ENCODE measurements at places on chromosomes 7 and 10. TPM values are rescaled to one million over a fixed set of nuclear protein-coding genes. Genes with fewer than 3 reads are reported as not detected.

GRCh38 chr7:1362301-1362700, 97.0 kb downstream of the MICALL2 start:
- DNase-seq, result peak; percentile 67

- DNase-seq, result no peak
These were observed 36.7 kb upstream of the BTBD16 start for GRCh38 chr10:122234416-122234815.

- DNase-seq, result no peak
These were observed 202.0 kb upstream of the SEMA3C start for GRCh38 chr7:81120803-81121202.

The SPAG6 gene
- polyA plus RNA-seq, result 8.9 TPM

- no peak for DNase-seq
These were observed 194.8 kb upstream of the PTN start for GRCh38 chr7:137538361-137538762.

The ANKRD22 gene
- polyA plus RNA-seq, result 1.1 TPM

DNA sequence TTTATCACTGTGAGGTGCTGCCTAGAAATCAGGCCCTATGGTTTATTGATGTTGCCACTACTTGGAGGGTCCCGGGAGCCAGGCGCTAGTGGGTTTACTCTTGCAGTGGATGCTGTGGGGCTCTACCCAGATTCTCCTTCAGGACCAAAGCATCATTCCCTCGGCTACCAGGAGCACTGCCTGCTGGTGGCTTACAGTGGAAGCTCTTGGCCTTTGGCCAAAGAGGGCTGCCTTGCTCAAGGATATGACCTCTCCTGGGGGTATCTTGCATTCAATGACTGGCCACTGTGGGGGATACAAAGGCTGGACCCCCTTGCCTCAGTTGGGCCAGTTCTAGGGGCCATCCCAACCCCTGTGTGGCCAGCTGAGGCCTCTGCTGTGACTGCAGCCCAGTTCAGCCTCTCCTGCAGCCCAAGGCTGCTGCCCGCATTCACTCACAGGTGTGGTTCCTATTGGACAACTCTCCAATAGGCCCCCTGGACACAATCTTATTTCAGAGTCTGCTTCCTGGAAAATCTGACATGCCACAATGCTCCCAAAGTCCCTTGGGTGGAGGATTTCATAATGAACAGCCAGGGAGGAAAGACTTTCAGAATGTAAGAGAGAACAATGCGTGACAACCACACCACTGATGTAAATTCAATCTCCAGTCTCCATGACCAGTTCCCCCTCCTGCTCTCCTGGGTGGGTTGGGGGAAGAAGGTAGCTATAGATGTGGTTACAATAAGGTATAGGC, 196.3 kb downstream of the SNX10 start:
- no peak for DNase-seq

GRCh38 chr10:50575477-50576244, 48.1 kb downstream of the SGMS1 start:
- DNase-seq, result no peak

DNA sequence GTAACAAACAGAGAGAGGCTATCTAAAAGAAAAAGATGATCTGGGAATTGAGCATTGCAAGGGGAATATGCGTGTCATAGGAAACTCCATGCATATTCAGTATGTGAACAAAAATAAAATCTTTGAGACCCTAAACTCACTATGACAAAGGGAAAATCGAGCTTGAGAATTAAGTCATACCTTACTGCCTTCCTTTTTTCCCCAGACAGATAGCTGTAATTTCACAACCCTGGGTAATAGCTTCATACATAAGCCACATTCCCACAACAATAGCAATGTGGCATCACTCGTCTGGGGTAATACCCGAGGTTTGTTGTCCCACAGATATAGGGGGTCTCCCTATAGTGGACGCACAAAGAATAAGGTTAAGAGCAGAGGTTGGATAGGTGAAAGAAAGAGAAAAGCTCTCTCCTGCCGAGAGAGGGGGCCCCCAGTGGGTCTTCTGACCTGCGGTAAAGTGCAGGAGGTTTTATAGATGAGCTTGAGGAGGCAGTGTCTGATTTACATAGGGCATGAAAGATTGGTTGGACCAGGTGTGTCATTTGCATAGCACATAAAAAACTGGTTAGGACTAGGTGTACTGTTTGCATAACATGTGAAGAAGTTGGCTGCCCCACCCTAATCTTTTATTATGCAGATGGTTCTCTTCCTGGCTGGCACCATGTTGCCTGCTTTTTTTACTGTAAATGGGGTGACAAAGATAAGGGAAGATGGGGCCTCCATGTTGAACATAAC, 11.6 kb downstream of the CYP3A43 start:
- no peak for DNase-seq

DNA sequence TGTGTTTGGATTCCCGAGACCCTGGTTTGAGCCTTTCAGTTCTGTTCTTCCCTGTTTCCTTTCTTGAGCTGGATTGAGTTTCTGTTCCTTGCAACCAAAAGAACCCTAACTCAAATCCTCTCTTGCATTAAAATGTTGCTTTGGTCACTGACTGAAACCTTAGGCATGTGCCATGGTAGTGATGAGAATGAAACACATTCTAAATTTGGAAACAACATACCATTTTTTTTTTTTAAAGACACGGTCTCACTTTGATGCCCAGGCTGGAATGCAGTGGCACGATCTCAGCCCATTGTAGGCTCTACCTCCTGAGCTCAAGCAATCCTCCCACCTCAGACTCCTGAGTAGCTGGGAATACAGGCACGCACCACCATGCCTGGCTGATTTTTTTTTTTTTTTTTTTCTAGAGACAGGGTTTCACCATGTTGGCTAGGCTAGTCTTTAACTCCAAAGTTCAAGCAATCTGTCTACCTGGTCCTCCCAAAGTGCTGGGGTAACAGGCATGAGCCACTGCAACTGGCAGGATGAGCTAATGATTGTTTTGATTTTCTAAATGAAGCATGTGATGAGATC, 8.4 kb downstream of the THAP5 start:
- DNase-seq, result no peak

DNA sequence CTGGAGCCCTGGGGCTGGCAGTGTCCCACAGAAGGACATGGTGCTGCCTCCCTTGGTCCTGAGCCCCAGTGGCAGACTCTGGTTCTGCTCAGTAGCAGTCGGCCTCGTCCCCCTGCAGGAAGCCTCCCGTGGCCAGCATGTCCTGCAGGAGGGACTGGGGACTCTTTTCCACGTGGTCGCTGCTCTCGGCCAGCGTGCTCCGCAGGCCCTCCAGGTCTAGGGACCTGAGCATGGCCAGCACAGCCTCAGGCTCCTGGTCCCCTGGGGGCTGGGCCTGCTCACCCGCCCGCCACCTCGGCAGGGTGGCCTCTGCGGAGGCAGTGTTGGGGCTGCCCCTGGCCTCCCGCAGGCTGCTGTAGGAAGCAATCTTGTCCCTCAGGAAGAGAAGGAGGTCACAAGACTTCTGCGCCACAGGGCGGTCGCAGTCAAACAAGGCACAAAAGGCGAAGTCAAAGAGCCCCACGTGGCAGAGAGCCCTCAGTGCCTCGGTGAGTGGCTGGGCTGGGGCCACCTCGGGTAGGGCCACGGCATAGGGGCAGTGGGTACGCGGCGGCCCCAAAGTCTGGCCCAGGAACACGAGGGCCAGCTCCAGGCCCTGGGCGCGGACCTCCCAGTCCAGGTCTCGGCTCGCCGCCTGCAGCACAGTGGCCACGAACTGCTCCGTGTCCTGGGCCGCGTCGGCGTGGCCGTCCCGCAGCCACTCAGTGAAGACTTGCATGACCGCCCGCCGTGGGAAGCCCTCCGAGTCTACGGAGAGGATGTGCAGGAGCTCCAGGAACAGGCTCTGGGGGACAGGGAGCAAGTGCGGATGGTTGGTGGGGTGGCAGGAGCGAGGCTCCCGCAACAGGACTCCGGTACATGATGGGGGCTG, 17.1 kb downstream of the BRAT1 start:
- no peak for DNase-seq

- no peak for DNase-seq
These were observed 97.7 kb downstream of the ALOX5 start for GRCh38 chr10:45471531-45472310.

GRCh38 chr10:1043532-1043995, 5.4 kb downstream of the IDI1 start:
- no peak for DNase-seq

The CYP26C1 gene
- not detected for polyA plus RNA-seq

DNA sequence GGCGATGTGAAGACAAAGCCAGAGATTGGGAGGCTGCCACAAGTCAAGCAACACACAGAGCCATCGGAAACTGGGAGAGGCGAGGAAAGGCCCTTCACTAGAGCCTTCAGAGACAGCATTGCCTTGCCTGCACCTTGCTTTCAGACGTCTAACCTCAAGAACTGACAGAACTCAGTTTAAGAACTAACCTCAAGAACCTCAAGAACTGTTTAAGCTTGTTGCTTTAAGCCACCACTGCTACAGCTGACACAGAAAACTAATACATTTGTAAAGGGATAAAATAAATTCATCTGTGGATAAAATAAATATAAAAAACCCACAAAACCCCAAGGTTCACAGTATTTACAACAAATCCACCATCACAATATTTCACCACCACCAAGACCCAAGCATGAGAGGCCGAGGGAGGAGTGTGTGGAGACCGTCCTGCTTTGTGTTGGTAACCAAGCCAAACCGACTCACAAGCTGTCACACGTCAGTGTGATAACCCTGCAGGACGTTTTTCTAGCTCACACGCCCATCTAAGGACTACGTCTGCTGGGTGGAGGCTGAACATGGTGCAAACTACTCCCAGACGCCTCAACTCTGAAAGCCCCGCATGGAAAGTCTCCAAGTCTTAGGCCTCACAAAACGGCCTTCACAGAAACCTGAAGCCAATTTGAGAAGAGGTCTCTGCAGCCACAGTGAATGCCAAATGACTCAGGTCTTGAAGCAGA, 116.8 kb downstream of the ABLIM1 start:
- no peak for DNase-seq

The KIF11 gene
- polyA plus RNA-seq, result 30.6 TPM

DNA sequence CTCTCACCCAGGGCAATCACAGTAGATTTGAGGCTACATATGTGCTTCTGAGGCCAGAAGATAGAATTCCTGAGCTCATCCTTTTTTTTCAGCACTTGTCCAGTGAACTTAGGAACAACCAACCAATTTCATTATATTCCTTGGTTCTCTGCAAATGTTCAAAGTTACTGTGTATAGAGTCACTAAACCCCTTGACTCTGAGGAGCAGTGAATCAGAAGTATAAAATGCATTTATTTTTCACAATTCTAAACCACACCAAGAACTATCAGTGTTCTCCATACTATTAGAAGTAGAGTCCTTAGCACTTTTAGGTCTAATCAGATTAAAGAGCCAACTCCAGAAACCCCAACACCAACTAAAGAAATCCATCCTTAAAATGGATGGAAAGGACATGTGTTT, 19.6 kb upstream of the PAPSS2 start:
- no peak for DNase-seq

DNA sequence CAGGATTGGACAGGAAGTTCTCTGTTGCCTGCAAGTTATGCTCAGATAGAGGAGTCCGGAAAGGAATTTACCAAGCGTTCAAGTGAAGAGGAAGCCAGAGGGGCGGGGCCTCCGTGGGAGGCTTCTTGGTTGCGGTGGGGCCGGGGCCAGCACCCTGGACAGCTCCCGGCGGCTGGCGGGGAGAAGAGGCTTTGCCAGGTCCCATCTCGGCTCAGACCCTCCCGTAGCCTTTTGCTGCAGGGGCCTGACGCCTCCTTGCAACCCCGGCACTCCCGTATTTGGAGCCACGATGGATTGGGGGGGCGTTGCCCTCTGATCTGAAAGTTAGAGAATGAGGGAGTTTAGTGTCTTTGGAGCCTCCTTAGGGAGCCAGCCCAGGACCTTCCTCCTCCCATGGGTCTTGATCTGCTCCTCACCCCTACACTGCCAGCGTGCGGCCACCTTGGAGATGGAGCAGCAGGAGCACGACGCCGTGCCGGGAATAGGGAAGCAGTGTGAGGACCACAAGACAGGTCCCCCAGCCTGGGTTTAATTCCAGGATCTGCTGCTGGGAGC, 3.1 kb upstream of the SLC18A3 start:
- peak; percentile 74 for DNase-seq

DNA sequence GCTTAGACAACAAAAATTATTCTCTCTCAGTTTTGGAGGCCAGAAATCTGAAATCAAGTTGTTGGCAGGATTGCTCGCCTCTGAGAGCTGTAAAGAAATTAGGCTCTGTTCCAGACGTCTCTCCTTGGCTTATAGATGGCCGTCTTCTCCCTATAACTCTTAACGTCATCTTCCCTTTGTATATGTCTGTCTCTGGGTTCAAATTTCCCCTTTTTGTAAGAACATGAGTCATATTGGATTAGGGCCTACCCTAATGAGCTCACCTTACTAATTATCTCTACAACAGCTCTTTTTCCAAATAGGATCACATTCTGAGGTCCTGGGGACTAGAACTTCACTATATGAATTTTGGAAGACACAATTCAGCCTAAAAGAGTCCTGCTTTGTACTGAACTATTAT, 22.4 kb downstream of the GALNTL5 start:
- DNase-seq, result no peak

DNA sequence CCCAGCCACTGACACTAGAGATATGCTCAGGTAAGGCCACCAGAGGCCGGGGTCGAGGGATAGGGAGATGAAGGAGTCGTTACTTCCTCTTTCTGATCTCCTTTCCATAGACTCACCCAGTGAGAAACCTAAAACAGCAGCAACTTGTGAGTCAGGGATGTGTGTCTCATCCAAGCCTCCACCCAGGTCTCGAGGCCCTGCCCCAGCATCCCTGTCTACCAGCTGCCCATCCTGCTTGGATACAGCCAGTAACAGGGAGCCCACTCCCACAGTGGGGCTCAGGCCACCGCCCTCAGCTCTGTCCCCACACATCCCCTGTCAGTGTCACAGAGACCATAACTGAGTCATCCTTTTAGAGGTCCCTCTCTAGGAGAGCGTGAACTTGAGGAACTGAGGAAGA, 49.6 kb upstream of the CHST15 start:
- DNase-seq, result no peak

The ADCYAP1R1 gene
- polyA plus RNA-seq, result 1.5 TPM

- DNase-seq, result no peak
These were observed 10.6 kb downstream of the LRIT2 start for GRCh38 chr10:84214612-84215235.

GRCh38 chr7:33130184-33130583, 820 bp downstream of the BBS9 start:
- peak; percentile 21 for DNase-seq

GRCh38 chr7:95246831-95247370, 77.4 kb downstream of the PON1 start:
- peak; percentile 80 for DNase-seq

- DNase-seq, result no peak
These were observed 99.3 kb upstream of the NFE2L3 start for GRCh38 chr7:26052706-26053105.

GRCh38 chr10:58973235-58973595, 203.2 kb upstream of the PHYHIPL start:
- no peak for DNase-seq

GRCh38 chr7:28435152-28435551, 22.8 kb downstream of the CREB5 start:
- DNase-seq, result no peak

GRCh38 chr10:7610026-7610425, 56.7 kb downstream of the ITIH5 start:
- DNase-seq, result no peak

DNA sequence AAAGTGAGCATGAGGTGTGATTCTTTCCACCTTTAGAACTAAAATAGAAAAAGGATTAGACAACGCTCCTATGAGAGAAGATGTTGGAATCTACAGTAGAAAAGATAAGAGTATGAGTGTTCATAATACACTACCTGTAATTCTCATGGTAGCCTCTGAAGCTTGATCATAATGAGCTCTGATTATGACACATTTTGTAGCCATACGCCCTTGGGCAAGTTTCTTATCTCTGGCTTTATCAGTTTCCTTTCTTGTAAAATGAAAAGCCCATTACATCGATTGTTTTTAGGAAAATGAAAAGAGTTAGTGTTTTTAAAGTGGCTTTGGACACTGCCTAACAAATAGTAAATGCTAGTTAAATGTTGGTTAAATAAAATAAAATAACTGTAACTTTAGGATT, 22.4 kb upstream of the PRSS58 start:
- DNase-seq, result no peak

The PON3 gene
- polyA plus RNA-seq, result 14.7 TPM

Data from left lung (tissue), 14 donors.